ENCODE measurements at places on chromosomes 16 and 17.

DNA sequence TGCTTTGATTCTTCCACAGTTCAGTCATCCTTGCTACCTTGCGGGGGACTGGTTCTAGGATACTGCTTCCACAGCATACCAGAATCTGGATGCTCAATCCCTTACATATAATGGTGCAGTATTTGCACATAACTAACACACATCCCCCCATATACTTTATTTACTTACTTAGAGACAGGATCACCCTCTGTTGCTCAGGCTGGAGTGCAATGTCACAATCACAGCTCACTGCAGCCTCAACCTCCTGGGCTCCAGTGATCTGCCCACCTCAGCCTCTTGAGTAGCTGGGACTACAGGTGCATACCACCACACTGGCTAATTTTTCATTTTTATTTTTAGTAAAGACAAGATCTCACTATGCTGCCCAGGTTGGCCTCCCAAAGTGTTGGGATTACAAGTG is 112.2 kb downstream of the GOSR1 start:
- no peak overlapping the region for H3K27ac ChIP-seq
- no peaks in the 10 kb centered on the region for H3K36me3 ChIP-seq
- DNase-seq: no peak
- H3K27me3 ChIP-seq: peaks cover 10% of the 10 kb centered on the region
- H3K4me1 ChIP-seq: no peaks in the 10 kb centered on the region

DNA sequence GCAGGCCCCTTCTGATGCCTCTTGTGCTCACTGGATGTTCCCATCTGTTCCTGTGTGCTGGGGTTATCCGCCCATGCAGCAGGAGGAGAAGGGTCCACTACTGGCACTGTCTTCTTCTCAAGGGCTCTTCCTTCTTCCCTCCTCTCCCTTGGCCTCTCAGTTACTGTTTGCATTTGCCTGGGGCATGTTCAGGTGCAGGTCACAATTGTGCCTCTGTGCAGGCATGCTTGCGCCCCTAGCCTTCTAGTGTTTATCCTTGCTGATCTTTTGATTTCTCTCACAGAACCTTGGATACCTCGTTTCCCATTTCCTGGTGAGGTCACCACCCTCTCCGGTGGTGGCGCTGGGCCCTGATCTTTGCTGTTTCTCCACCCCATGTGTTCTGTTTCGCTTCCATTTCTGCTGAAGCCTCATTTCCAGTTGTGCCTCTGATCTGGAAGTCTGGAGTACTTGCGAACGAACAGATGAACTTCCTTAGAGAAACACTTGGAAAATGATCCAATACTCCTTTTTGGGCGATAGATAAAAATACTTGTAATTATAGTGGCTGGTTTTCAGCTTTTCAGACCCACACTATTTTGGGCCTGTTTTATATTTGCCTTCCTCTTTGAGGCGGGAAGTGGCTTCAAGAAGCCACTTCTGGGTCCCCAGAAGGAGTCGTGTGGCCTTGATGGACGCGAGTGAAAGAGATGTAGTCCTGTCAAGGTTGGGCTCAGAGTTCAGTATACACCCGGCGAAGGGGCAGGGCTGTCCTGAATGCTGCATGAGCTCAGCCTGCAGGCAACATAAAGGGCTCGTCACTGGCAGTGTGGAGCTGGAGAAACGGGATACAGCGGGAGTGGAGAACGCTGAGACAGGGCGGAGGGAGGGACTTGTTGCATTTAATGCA is 312.9 kb downstream of the SNX29 start:
- no peak for DNase-seq
- peaks cover 2% of the 10 kb centered on the region for H3K36me3 ChIP-seq
- no peak overlapping the region for H3K4me3 ChIP-seq
- no peaks in the 10 kb centered on the region for H3K4me1 ChIP-seq
- H3K27ac ChIP-seq: no peak overlapping the region
- H3K27me3 ChIP-seq: no peaks in the 10 kb centered on the region

DNA sequence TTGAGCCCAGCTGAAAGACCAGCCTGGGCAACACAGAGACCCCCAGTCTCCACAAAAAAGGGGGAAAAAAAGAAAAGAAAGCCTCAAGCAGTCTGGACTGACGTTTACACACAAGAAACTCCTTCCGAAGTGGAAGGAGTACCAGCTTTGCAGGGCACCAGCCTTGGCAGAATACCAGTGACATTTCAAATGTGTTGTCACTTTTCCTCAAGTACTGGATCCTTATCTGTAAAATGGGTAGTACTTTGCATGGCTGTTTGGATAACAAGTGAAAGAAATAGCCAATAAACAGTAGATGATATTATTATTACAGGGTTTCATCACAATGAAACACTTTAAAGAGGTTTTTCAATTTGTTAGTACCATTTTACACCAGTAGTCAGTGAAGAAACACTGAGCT is 14.2 kb downstream of the YWHAE start:
- no peak overlapping the region for H3K4me3 ChIP-seq
- peaks cover 27% of the 10 kb centered on the region for H3K4me1 ChIP-seq
- no peaks in the 10 kb centered on the region for H3K27me3 ChIP-seq
- DNase-seq: no peak
- peaks cover 8% of the 10 kb centered on the region for H3K36me3 ChIP-seq

DNA sequence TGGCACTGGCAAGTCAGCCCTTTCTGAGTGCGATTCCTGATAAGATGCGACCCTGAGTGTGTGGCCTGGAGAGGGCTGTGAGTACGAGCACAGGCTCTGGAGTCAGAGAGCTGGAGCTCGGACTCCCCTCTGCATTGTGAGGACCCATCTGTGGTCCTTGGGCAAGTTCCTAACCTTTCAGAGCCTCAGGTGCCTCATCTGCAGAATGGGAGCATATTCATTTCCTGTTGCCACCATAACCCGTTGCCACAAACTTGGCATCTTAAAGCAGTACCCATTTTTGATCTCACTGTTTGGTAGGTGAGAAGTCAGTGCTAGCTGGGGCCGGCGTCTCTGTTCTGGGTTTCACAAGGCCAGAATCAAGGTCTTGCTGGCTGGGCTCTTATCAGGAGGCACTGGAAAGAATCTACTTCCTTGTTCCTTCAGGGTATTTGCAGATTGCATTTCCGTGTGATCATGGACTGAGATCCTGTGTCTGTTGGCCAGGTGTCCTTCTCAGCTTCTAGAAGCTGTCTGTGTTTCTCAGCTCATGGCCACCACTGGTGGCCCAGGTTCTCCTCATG is 20.2 kb downstream of the KNOP1 start:
- no peaks in the 10 kb centered on the region for H3K27me3 ChIP-seq
- H3K36me3 ChIP-seq: peaks cover 54% of the 10 kb centered on the region
- DNase-seq: no peak

GRCh38 chr17:70022175-70022574 is 52.9 kb upstream of the KCNJ16 start:
- no peaks in the 10 kb centered on the region for H3K4me1 ChIP-seq
- H3K36me3 ChIP-seq: no peaks in the 10 kb centered on the region
- DNase-seq: no peak
- H3K4me3 ChIP-seq: no peak overlapping the region

- H3K27ac ChIP-seq: no peak overlapping the region
- no peaks in the 10 kb centered on the region for H3K4me1 ChIP-seq
- no peak for DNase-seq
- no peak overlapping the region for H3K4me3 ChIP-seq
- no peaks in the 10 kb centered on the region for H3K36me3 ChIP-seq
Measured at GRCh38 chr17:72661116-72661944, 431.2 kb downstream of the SLC39A11 start.

GRCh38 chr16:11066261-11066870 is 122.0 kb downstream of the CLEC16A start:
- peaks cover 43% of the 10 kb centered on the region for H3K4me1 ChIP-seq
- no peak overlapping the region for H3K4me3 ChIP-seq
- peaks cover 63% of the 10 kb centered on the region for H3K36me3 ChIP-seq

- peaks cover 33% of the 10 kb centered on the region for H3K4me1 ChIP-seq
- DNase-seq: peak; percentile 33
- no peak overlapping the region for H3K27ac ChIP-seq
- H3K36me3 ChIP-seq: no peaks in the 10 kb centered on the region
Measured at GRCh38 chr16:84357191-84357651, 11.1 kb upstream of the ATP2C2 start.

DNA sequence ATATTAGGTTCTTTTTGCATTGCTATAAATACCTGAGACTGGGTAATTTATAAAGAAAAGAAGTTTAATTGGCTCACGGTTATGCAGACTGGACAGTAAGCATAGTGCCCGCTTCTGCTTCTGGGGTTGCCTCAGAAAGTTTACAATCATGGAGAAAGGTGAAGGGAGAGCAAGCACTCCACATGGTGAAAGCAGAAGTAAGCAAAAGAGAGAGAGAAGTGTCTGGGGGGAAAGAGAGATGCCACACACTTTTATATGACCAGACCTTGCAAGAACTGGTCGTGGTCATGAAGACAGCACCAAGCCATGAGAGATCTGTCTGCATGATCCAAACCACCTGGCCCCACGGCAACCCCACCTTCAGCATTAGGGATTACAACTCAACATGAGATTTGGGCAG is 45.4 kb downstream of the KCNJ16 start:
- H3K4me3 ChIP-seq: no peak overlapping the region
- peaks cover 5% of the 10 kb centered on the region for H3K27me3 ChIP-seq
- no peak for DNase-seq
- H3K36me3 ChIP-seq: no peaks in the 10 kb centered on the region
- no peak overlapping the region for H3K27ac ChIP-seq

- H3K27ac ChIP-seq: no peak overlapping the region
Measured at GRCh38 chr17:42818379-42818778, 5.7 kb downstream of the BECN1 start.

DNA sequence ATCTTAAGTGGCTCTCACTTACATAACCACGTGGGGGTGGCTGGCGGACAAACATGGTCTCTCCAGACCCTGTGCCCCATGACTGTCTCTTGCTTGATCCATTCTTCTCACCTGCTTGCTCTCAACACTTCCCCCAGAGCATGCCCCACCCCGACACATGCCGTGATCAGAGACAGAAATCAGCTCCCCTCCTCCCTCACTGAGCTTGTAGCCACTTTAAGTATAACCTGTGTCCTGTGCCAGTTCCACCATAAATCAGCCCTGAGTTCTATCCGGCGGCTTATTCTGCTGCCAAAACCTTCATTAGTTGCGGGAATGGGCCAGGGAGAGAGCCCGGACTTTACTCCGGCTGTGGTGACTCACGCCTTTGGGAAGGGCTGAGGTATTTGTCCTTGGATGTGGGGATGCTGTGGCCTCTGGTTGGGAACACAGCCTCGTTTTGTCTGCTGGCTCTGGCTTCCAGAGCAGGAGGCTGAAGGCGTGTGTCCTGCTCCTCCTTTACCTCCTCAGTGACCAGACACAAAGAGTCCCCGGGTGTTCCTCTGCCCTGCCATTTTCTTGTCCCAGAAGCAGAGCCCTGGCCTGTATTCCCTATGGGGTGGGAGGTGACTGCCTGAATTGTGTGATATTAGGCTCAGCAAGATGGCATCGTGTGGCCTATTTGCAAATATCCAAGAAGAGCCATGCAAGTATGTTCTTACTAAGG is 21.1 kb downstream of the ANKRD40 start:
- no peaks in the 10 kb centered on the region for H3K4me1 ChIP-seq
- H3K27me3 ChIP-seq: peaks cover 39% of the 10 kb centered on the region
- no peak for DNase-seq
- no peaks in the 10 kb centered on the region for H3K36me3 ChIP-seq
- no peak overlapping the region for H3K27ac ChIP-seq

- no peaks in the 10 kb centered on the region for H3K36me3 ChIP-seq
- no peaks in the 10 kb centered on the region for H3K4me1 ChIP-seq
- no peak overlapping the region for H3K4me3 ChIP-seq
- no peak overlapping the region for H3K27ac ChIP-seq
- peaks cover 26% of the 10 kb centered on the region for H3K27me3 ChIP-seq
- no peak for DNase-seq
Measured at GRCh38 chr16:28003923-28004322, 59.6 kb downstream of the GSG1L start.

DNA sequence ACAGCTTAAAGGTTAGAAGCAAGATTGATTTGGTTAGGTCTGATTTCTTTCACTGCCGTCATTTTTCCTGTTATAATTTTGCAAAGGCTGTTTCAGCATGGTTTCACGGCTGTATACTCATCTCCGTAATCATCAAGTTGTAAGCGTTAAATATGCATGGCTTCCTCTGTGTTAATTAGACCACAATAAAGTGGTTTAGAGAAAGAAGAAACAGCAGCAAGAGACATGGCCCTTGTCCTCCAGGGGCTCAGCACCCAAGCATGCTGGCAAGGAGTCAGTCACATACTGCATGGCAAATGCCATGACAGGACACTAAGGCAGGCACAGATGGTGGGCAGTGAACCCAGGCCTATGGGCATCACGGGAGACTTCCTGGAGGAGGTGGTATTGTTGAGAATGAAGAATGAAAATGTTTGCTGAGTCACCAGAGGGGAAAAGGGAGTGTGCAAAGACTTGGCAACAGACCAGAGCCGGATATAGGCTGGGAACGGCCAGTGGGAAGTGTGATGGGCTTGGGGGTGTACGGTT is 61.4 kb upstream of the PLCG2 start:
- peaks cover 48% of the 10 kb centered on the region for H3K4me1 ChIP-seq
- no peak for DNase-seq
- peak overlapping the region; percentile 55 for H3K4me3 ChIP-seq
- peak overlapping the region; percentile 73 for H3K27ac ChIP-seq
- no peaks in the 10 kb centered on the region for H3K36me3 ChIP-seq

DNA sequence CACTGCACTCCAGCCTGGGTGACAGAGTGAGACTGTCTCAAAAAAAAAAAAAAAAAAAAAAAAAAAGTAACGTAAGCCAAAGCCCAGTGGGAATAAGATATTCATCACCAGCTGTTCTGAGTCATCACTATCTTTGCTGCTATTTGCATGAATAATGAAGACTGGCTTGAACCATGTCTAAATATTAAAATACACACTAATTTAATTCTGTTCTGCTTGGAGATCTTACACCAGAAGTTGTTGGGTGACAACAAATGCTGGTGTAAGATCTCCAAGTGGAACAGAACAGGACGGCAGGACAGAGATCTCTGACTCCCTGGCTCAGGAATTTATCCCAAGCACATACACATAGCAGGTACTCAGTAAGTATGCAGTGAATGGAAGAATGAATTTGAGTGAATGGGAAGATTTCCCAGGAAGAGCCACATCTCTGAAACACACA is 19.6 kb downstream of the DNAH17 start:
- H3K27me3 ChIP-seq: peaks cover 11% of the 10 kb centered on the region
- H3K27ac ChIP-seq: no peak overlapping the region
- no peak overlapping the region for H3K4me3 ChIP-seq
- no peaks in the 10 kb centered on the region for H3K4me1 ChIP-seq

GRCh38 chr17:66190738-66191592 is 968 bp downstream of the CEP112 start:
- no peaks in the 10 kb centered on the region for H3K36me3 ChIP-seq
- peaks cover 19% of the 10 kb centered on the region for H3K4me1 ChIP-seq
- DNase-seq: no peak
- H3K27me3 ChIP-seq: peaks cover 17% of the 10 kb centered on the region
- H3K27ac ChIP-seq: no peak overlapping the region

- H3K27me3 ChIP-seq: no peaks in the 10 kb centered on the region
- DNase-seq: peak; percentile 32
- no peak overlapping the region for H3K4me3 ChIP-seq
- peaks cover 12% of the 10 kb centered on the region for H3K36me3 ChIP-seq
- H3K27ac ChIP-seq: no peak overlapping the region
Measured at GRCh38 chr17:80605326-80606066, 60.9 kb downstream of the RPTOR start.

DNA sequence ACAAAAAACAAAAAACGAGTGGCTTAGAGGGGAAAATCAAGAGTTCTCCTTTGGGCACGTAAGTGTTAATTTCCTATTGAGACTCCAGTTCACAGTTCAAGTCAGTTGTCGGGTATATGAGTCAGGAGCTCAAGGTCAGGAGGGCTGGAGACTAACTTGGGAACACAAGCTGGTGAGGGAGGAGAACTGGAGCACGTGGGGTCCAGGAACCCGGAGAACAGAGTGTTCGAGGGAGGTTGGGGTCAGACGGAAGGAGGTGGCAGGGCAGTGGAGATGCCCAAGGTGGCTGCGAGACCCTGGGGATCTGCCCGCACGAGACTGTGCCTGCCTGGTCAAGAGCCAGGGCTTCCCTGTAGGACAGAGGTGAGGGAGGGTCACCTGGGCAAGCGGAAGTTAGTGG is 12.0 kb downstream of the ALDH3A1 start:
- no peaks in the 10 kb centered on the region for H3K36me3 ChIP-seq
- H3K4me3 ChIP-seq: no peak overlapping the region
- peaks cover 12% of the 10 kb centered on the region for H3K27me3 ChIP-seq

All from activated naive CD4-positive, alpha-beta T cell treated with anti-CD3 and anti-CD28 coated beads, Interleukin-2, amount 10 ng/mL, durations not matched to agents 7 days and 5 days (primary cell).